ENCODE measurements at places on chromosomes 2 and 18.

GRCh38 chr2:170525566-170525900 is 189.6 kb upstream of the SP5 start:
- DNase-seq: no peak

- no peak for DNase-seq
Measured at GRCh38 chr2:174634130-174635014, 36.8 kb upstream of the WIPF1 start.

- DNase-seq: no peak
Measured at GRCh38 chr2:1709335-1709605, 35.0 kb downstream of the PXDN start.

GRCh38 chr2:215705771-215706361 is 270.0 kb upstream of the FN1 start:
- DNase-seq: no peak

- no peak for DNase-seq
Measured at GRCh38 chr2:108244667-108245414, 5.1 kb downstream of the SULT1C3 start.

DNA sequence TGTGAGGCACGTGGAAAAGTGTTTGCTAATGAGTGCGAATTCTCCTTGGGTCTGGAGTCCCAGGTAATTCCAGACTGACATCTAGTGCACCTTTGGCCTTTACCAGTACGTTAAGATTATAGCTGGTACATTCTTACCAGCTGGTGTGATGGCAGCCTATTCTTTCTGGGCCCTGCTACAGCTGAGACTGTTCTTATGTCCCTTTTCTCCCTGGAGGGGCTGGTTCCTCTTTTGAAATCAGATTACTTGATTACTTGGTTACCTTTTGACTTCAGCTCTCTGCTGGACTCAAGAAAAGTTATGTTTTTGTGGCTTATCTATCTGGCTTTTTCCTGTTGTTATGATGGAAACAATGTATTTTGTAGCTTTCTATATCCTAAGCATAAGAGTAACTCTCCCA is 14.5 kb downstream of the CABYR start:
- DNase-seq: no peak

DNA sequence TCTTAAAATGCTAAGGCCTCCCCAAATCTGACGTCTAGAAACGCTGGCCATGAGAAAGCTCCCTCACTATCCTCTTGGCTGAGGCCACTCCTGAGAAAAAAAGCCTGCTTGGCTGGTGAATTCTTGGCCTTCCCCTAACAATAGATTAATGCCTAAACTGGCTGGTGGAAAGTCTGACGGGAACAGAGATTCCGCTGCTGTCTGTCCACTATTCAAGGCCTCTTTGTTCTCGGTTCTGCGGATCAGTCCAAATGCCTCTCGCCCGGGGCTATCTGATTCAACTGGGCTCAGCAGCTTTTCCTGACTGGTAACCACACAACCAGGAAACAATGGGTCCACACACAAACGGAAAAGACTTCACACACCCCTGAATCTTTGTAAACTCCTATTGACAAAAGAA is 27.2 kb downstream of the PXDN start:
- DNase-seq: no peak

All from NCI-H1092 (cell line).